ENCODE measurements at places on chromosomes 13 and 19.
A peak's percentile ranks its signal among the peaks of the same experiment; 100 is the strongest.

GRCh38 chr13:43331672-43332071 is 308.3 kb downstream of the DNAJC15 start:
- no peak for DNase-seq

- no peak for DNase-seq
These were observed at the start of gene SOHLH2 for GRCh38 chr13:36214163-36214921. TSS of gene SOHLH2 (minus strand) at chr13:36214556. CDS start at chr13:36214526, 30 bp downstream.

GRCh38 chr19:29113838-29114237 is 99.1 kb downstream of the UQCRFS1 start:
- DNase-seq, result no peak

- DNase-seq, result no peak
These were observed 42.3 kb downstream of the USPL1 start for GRCh38 chr13:30659980-30660379.

- no peak for DNase-seq
These were observed 57.6 kb upstream of the URI1 start for GRCh38 chr19:29884466-29884865.

DNA sequence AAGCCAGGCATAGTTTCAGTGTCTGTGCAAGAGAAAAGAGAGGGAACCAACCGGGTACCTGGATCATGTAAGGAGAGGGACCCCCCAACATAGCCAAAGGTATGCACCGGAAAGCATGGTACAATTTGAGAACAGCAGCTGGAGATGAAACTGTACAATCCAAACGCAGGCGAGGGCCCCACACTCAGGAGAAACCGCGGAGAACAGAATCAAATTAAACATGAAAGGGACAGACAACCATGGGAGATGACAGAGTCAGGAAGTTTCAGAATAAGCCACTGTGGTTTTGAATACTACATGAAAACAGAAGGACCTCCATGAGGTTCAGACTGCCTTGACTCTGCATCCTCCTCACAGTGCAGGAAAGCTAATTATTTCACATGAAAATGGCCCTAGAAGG is 62.9 kb upstream of the SPATA13 start:
- no peak for DNase-seq

DNA sequence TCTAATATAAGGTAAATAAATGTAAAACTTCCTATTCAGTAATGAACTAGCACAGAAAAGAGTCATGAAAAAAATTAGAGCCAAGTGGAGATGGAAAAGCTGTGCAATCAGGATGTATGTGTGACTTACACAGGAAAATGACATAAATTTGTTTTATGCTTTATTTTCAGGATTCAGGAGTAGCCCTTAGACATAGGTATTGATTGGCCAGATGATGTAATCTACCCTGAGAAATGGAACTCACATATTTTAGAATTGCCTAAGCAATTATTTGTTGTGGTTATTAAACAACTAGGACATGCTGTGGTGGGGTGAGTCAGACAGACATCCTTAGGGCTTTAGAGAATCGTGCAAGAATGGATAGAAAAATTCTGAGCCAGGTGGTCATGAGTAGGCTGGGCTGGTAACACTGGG is 110.6 kb downstream of the PCDH9 start:
- no peak for DNase-seq

- DNase-seq, result no peak
These were observed 364.4 kb downstream of the DCT start for GRCh38 chr13:94115054-94115453.

GRCh38 chr13:29284726-29285125 is 310.8 kb downstream of the SLC7A1 start:
- DNase-seq, result no peak

DNA sequence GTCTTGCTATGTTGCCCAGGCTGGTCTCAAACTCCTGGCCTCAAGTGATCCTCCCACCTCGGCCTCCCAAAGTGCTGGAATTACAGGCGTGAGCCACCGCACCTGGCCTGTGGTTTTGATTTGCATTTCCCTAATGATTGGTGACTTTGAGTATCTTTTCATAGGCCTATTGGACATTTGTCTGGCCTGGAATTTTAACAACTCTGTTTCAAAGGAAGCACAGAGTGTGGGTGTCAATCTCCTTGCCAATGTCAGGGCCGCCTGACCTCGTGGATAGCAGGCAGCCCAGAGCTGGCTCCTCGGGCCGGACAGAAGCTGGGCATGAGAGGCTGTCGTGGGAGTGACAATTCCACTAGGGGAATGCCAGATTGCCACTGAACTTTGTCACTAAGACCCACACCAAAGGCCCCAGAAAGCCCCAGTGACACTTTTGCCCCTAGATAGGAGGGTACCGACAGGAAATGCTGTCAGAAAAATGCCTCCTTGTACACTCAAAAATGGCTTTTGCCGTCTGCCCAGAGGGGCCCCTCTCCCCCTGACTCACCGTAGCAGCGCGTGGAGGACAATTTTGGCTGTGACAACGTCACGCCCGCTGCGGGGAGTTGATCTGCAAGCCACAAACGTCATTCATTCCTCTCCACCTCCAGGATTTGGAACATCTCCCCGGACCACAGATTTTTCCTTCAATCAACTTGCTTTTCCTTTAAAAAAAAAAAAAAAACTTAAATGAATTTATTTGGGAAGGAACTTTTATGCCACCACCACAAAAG is 11.7 kb upstream of the ADGRE5 start:
- peak; percentile 69 for DNase-seq

GRCh38 chr19:37988758-37989635 is 82.0 kb downstream of the SIPA1L3 start:
- no peak for DNase-seq
